ENCODE measurements at places on chromosomes 3 and 15.

DNA sequence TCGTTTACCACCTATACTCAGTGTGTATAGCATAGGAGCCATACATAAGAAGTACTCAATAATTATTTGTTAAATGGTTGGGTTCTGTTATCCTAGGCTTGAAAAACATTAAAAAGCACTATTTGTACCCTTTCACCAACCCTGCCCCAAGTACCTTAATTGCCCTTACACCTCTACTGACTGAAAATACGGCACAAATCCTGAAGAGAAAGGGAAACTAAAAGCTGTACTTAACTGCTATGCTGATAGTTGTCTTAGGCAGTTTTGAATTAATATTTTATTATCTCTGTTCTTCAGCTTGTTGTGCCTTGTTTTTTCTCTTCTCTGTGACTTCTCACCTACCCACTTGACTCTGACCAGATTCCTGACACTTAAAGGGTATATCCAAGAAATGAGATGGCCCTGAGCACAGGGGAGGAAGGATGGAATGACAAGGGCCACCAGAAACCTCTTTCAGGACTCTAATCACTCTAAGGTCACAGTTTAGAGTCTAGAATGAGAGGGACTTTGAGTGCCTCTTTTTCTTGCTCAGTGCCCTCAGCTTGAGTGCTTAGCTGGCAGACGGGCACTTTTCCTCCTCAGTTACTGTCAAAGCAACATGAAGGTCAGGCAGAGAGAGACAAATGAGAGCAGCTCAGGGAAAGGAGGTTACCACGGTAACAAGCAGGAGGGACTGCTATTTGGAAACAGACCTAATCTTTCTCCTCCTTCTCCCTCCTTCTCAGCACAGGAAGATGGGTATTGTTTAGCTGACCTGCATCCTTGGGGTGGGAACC, 136.5 kb downstream of the ZNF609 start:
- DNase-seq = no peak

GRCh38 chr3:4972652-4973643, 6.3 kb upstream of the BHLHE40 start:
- no peak for DNase-seq

- DNase-seq = no peak
Observed at GRCh38 chr15:26023231-26023630, 160.1 kb upstream of the ATP10A start.

DNA sequence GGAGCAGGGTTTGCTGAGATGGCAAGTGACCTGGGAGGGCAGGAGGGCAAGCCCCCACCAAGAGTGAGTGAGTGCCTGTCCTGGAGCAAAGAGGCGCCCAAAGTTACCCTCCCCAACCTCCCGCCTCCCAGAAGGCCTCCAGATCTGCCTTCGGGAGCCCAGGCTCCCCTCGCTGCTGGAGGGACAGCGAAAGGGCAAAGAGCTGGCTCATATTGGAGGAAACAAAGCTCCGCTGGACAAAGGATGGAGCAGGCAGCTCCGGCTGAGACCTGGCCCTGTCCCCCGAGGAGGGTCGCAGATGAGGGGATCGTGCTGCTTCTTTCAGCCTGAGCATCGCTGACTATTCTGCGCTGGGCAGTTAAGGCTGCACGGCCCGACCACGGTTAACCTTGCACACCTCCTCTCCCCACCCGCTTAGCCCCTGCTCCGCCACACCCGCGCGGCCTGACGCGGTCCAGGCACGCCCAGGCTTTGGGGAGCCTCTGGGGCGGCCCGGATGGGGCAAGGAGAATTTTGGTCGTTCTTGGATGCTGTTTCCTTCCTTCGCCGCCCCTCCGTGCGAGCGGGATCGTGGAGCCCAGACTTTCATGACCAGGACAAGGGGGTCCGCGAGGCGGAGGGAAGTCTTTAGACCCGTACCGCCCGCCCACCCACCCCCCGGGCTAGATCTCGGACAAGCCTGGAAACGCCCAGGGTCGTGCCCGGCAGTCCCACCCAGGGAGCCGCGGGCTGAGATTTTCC, 651 bp downstream of the PLCD1 start:
- no peak for DNase-seq

DNA sequence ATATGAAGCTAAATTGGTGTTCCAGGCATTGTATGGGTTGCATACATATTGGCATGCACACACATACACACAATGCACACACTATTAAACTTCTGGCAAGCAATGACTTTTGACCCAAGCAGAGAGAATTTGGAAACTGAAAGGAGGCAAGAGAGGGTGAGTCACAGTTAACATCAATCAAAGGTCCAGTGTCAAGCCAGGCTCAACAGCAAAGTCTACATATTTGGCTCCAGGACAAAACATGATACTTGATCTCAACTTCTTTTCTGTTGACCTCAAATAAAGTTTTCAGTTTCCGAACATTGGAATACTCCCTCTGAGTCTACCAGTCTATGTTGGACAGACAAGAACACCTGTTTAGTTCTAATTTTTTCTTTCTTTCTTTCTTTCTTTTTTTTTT, 28.3 kb downstream of the IL12A start:
- no peak for DNase-seq

GRCh38 chr3:156050918-156051317, 69.5 kb upstream of the KCNAB1 start:
- no peak for DNase-seq

DNA sequence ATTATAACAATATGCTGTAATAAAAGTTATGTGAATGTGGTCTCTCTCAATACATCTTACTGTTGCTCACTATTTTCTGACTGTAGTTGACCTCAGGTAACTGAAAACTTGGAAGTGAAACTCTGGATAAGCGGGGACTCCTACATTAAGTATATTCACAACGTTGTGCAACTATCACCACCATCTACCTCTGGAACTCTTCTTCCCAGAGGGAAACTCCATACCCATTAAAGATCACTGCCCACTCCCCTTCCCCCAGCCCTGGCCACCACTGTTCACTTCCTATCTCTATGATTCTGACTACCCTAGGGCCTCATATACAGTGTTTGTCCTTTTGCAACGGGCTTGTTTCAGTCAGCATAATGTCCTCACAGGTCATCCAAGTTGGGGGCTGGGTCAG, 20.7 kb downstream of the SLCO3A1 start:
- DNase-seq = no peak

GRCh38 chr3:146124126-146124801, 36.7 kb downstream of the PLOD2 start:
- DNase-seq = no peak

DNA sequence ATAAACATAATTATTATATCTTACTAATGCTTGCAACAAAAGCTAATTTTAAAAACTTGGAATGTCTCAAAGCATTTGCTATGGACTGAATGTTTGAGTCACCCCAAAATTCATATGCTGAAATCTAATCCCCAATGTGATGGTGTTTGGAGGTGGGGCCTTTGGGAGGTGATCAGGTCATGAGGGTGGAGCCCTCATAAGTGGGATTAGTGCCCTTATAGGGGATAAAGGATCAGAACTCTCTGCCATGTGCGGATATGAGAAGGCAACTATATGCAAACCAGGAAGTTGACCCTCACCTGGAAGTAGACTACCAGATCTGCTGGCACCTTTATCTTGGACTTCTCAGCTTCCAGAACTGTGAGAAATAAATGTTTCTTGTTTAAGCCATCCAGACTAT, 137.7 kb downstream of the LIPC start:
- DNase-seq = no peak

- no peak for DNase-seq
Observed at GRCh38 chr3:177320765-177321247, 123.5 kb upstream of the TBL1XR1 start.

- DNase-seq = no peak
Observed at GRCh38 chr3:152621006-152621868, 213.7 kb upstream of the P2RY1 start.

DNA sequence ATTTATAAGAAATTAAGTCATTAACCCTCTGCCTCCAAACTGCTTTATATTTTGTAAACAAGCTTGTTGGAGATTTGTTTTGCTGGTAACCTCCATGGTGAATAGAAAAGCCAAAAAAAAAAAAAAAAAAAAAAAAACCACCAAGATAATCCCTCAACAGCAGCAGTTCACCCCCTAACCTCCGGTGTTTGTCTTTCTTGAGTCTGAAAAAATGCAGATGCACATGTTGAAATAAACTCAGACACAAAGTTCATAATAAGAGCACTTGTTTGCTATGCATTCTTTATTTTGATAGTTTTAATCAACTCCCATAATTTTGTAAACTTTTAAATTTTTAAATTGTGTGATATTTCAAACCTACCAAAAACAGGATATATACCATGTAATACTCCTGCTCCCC, 1.8 kb upstream of the PLCH1 start:
- DNase-seq = no peak

DNA sequence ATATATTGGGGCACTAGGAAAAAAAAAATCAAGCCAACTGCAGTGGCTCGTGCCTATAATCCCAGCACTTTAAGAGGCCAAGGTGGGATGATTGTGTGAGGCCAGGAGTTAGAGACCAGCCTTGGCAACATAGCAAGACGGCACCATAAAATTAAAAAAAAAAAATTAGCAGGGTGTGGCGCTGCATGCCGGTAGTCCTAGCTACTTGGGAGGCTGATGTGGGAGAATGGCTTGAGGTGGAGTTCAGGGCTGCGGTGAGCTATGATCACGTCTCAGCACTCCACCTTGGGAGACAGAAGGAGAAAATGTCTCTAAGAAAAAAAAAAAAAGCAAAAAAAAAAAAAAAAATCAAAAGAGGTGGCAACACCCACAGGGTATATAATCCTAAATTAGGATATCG, 49.6 kb downstream of the INO80 start:
- no peak for DNase-seq

DNA sequence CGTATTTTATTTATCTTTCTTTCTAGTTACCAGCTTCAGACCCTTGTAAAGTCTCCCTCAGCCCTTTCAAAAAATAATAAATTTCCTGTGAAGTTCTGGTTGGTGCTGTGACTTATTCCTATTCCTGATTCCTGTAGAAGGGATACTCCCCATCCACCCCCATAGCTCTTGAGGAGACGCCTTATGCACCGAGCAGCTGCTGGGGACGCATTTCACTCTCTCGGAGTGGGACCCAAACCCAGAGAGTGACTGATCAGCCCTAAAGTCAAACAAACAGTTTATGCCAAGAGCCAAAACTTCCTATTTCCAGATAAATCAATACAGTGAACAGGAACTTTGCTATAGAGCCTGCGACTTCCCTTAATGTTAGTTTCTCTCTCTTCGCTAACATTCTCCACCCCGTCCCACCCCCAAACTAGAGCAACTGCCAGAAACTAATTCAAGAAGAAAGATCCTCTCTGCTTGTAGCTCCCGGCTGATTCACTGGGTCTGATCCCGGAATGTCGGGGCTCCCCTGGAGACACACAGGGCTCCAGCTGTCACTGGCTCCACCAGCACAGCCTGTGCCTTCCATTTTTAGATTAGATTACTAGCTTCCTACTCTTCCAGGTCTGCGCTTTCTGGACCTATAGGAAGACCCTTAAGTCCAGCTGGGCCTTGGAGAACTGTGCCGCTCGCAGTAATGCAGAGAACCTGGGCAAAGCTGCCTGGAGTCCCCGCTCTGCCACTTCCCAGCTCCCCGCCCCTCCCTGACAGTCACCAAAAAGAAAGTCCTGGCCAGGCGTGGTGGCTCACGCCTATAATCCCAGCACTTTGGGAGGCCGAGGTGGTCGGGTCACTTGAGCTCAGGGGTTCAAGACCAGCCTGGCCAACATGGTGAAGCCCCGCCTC, 45.2 kb downstream of the KLHL25 start:
- DNase-seq = peak; percentile 7

- no peak for DNase-seq
Observed at GRCh38 chr3:2114617-2115275, 16.1 kb downstream of the CNTN4 start.

- DNase-seq = no peak
Observed at GRCh38 chr3:177934001-177934891, 602.0 kb upstream of the KCNMB2 start.

DNA sequence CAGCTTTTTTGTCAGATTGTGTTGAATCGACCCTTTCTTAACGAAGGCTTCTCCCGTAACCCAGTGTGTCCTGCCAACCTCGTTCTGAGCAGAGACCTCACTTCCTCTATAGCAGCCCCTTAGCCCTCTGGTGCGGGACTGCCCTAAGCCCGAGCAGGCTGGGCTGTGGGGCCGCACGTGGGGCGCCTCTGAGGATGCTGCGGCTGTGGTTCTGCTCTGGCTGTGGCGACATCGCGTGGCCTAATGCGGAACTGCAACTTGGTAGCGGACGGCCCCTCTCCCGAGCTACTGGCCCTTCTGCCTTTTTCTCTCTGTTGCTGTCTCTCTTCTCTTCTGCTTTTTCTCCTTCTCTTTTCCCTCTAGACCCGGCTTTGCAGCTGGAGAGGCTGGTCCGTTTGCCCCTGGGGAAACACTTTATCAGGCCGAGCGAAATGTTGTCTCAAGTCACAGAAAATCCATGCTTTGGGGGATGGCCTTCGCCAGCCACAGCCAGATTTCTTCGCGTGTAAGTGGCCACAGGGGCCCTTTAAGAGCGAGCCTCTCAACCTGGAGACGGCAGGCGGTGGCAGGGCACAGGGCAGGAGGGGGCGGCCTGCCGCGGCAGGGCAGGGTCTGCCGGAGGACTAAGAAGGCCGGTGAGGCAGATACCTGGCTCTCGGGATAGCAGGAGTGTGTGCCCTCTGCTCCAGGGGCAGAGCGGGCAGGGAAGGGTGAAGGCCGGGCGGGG, 19.4 kb upstream of the KIF23 start:
- peak; percentile 72 for DNase-seq

- DNase-seq = peak; percentile 38
Observed at GRCh38 chr3:38521391-38521987, 25.3 kb downstream of the EXOG start.

DNA sequence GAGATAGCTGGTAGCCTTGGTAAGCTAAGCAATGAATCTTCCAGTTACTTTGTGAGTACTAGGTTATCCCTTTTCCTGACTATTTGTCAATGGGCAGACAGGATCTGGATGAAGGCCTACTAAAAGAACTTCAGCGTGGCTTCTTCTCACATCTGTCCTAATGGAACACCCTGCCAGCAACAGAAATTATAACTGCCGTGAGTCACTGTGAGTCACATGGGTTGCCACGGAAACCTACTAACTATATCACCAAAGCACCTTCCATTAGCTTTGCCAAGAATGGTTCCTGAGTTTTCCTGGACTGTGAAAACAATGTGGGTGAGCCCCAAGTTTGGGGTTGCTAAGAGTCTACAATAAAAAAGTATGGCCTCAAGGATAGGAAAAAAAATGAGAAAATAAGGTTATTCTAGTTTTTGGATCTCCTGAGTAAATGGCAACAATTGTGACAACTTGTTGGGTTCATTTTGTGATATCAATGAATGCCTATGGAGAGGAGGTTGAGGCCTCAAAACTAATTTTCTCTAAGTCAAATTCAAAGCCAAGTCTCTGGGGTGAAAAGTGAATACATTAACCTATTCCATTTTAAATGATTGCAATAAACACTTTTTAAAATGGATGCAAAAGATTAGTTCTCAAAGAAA, 195.1 kb upstream of the ICE2 start:
- peak; percentile 20 for DNase-seq
